Lower leg skin (tissue), 4 donors: ENCODE measurements at places on chromosomes 4 and X. TPM values are rescaled to one million over a fixed set of nuclear protein-coding genes. Genes with fewer than 3 reads are reported as not detected.

GRCh38 chr4:82031376-82031927 lies 342.3 kb downstream of the HNRNPD start:
- no peak for DNase-seq

- no peak for DNase-seq
Observed at GRCh38 chr4:40991908-40992307, 222.4 kb downstream of the APBB2 start.

DNA sequence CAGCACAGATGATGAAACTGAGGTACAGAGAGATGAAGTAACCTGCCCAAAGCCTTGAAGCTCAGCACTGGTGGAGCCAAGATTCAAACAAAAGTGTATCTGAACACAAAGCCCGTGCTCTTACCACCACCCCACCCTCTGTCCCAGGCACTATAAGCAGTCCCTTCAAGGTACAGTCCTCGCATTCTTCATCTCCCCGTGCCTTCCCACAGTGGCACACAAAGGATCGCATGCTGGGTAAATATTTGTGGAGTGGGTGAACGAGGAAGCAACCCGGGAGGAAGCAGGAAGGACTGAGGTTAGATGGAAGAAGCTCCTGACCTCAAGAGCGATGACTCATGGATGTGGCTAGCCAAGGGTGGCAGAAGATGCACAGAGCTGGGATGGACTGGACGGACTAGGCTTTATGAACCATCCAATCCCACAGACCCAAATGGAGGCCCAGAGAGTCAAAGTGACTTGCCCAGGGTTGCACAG lies 18.4 kb downstream of the IQSEC2 start:
- no peak for DNase-seq

DNA sequence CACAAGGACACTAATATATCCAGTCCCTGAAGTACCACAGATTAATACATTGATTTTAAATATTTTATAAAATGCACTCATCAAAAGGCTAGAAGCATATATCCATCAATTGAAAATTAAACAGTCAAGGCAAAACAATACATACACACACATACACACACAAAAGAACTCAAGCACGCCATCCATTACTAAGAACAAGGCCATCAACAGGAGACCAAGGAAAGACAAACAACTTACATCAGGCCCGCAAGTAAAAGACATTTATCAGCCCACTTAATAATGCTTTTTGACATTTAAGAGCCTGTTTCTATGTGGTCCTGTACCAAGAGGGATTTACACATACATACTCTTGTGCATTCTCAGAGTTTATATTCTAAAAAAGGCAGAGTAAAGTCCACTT lies 50.0 kb upstream of the ZNF827 start:
- no peak for DNase-seq

- DNase-seq, result no peak
Observed at GRCh38 chr4:74230902-74231499, 73.1 kb downstream of the MTHFD2L start.

DNA sequence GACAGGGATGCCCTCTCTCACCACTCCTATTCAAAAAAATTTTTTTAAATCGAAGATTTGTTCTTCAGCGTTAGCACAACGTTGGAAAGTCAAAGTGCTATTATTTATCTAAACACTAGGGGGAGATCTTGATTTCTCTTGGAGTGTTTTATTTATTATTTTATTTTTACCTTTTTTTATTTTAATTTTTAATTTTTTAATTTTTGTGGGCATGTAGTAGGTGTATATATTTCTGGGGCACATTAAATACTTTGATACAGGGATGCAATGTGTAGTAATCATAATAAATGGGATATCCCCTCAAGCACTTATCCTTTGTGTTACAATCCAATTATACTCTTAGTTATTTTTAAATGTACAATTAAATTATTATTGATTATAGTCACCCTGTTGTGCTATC lies 37.4 kb upstream of the SLC10A4 start:
- no peak for DNase-seq

- no peak for DNase-seq
Observed at GRCh38 chr4:128376958-128377357, 89.3 kb upstream of the PGRMC2 start.

GRCh38 chrX:95764972-95765451 lies 919.6 kb upstream of the DIAPH2 start:
- DNase-seq, result no peak

- no peak for DNase-seq
Observed at GRCh38 chrX:16113978-16114565, 9.3 kb upstream of the GRPR start.

DNA sequence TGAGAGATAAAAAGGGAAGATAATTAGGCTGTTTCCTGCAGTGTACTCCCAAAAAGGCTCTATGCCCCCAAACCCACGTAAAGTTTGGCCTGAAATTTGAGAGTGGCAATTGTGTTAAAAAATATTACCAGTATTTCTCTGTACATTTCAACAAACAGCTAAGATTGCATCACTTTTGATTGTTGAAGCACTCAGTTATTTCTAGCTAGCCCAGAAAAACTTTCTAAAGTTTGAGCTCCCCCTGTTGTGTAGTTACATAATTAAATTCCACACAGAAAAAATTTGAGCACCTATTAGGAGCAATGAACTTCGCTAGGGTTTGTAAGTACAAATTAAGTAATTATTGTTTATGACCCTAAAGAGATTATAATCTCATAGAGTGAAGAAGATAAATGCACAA lies 109.4 kb downstream of the DLG3 start:
- no peak for DNase-seq

- DNase-seq, result no peak
Observed at GRCh38 chrX:39000802-39001201, 199.5 kb downstream of the MID1IP1 start.

DNA sequence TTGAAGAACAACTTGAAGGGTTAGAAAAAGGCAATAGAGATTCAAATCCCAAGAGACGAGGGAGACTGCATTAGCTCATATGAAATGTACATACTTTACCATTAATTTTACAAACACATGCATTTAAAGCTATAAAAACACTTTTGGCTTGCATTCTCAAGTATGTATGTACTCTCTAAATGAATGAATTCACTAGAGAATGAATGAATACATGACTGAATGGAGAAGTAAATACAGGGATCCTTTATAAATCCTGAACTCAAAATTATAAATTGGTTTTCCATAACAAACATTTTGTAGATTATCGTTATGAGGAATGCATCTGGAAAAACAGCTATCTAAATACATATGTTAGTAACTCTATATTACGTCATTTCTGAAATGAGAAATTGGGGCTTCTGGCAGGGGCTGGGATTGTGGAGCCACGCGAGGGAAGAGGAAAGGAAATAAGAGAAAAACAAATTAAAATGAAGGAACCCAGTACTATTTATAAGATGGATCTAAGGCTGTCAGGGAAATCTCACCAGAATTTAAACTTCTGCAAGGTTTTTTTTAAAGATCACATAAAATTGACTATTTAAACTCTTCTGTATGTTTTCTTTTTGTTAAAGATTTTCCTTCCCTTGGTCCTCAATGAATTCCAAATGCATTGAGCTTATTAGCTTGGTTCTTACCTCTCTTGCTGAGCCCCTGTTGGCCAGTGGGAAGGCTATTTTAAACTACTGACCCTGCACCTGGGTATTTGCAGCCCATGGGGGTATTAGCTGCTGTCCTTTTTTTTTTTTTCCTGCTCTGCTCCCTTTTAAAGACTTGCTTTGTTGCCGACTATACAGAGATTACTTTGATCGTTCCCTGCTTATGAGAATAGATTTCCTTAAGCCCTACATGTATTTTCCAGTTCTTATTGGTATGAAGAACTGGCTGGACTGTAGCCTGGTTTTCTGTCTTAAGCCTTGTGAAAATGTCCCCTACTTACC lies 207.8 kb downstream of the ADGRL3 start:
- no peak for DNase-seq

- no peak for DNase-seq
Observed at GRCh38 chr4:2907226-2907625, 56.0 kb downstream of the NOP14 start.

- DNase-seq, result no peak
Observed at GRCh38 chrX:22357621-22358020, 84.9 kb downstream of the CBLL2 start.

DNA sequence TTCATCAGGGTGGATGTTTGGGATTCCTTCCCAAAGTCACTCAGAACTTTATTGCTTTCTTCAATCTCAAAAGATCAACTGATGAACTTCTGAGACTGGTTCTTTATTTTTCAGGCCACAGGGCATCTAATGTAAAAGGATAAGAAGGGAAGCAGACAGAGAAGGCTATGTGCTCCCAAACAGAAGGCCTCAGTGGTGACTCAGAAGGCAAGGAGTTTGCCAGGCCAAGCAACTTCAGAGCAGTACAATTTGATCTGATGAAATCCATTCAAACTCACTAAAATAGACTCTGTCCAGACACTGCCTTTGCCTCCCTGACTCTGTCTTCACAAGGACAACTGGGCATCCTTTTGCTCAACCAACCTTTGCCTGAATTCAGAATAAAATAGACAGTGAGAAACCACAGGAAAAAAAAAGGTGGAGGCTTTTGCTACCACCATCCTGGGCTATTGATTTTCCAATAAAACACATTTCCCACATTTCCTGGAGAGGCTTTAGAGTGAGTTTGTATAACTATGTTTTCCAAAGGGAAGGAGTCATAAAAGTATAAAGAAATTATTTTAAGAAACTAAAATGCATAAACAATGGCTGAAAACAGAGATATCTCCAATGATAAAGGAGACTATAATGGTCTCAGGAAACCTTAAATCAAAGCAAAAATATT lies 55.2 kb downstream of the ARHGEF6 start:
- DNase-seq, result peak; percentile 15

- DNase-seq, result no peak
Observed at GRCh38 chr4:155900381-155900780, 3.1 kb upstream of the TDO2 start.

GRCh38 chrX:144616317-144616716 lies 631.0 kb upstream of the SPANXN1 start:
- DNase-seq, result no peak

- DNase-seq, result no peak
Observed at GRCh38 chr4:79877511-79877910, 195.5 kb downstream of the ANTXR2 start.

SLITRK2 gene
- 0.76 TPM for total RNA-seq

DCAF12L1 gene
- total RNA-seq, result not detected

RGN gene
- total RNA-seq, result 0.71 TPM

BDH2 gene
- total RNA-seq, result 44.5 TPM

MAP3K15 gene
- total RNA-seq, result not detected

ADH1A gene
- not detected for total RNA-seq
